ENCODE measurements at places on chromosomes 1 and 21. TPM values are rescaled to one million over a fixed set of nuclear protein-coding genes. Genes with fewer than 3 reads are reported as not detected.

DNA sequence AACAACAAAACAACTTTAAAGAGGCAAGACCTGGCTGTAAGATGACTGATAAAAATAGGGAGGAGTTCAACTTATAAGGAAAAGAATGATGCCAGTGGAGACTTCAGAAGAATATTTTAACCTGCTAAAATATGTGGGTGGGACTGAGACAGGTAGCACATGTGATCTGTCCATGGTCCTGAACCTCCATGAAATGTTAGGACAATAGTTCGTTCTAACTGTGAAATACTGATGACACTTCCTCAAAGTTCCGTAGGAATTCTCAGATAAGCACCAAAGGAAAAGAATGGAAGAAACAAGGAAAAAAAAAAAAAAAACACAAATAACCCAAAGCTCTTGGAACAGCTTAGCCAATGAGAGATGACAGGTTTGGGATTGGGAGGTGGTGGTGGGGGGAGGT is 44.7 kb downstream of the CDC42BPA start:
- DNase-seq, result no peak

DNA sequence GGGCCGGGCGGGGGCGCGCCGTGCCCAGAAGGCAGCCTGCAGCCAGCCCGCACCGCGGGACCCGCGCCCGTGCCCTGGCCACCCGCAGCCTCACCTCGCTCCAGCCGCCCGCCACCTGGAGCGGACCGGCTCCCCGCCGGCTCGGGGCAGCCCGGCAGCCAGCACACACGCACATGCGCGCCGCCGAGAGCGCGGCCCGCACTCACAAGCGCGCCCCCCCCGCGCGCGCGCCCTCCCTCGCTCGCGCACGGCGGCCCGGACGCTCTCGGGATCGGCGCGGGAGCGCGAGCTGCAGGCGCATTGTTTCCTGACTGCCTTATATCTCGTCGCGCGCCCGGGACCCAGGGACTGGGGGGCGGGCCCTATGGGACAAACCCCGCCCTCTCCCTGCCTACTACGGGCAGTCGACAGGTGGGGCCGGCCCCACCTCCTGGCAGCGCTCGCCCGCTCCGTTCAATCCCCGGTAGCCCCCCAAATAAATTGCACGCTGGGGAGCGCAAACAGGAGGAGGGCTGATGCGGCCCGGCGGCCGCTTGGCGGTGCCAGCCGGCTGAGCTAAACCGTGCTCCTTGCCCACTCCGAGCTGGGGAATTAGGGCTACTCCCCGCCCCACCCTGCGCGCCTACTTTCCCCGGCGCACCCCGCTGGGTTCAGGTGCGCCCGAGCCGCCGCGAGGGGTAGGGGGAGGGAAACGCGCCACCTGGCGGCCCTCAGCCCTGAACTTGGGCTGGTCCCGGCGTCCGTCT is at the start of gene MYCL:
MYCL (minus strand) TSS at position 204 of the 746 bp plus-strand sequence. CDS start 483 bp downstream, outside the sequence.
- no peak for DNase-seq

GRCh38 chr1:151502859-151503780 is 8.1 kb upstream of the CGN start:
- DNase-seq, result no peak

DNA sequence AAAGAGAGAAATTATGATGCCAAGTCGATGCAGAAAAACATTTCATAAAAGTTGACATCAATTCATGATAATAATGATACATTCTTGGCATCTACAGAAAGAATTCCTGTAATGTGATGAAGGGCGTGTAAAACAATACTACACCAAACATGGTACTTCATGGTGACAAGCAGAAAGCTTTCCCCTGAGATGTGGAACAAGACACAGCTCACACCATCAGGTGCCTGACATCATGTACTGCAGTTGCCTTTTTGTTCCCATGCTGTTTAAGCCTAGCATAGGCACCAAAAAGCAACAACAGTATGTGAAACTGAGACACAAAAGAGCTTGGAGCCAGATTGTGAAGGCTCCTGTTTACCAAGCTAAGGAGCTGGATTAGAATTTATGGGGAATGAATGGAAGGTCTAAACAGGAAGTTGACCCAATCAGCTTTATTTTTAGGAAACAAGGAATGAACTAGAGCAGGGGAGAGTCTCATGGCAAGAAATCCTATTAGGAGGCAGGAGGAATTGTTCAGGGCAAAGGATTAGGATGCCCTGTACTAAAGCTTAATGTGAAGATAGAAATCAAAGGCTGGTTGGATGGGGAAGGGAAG is 67.2 kb downstream of the SYDE2 start:
- no peak for DNase-seq

- no peak for DNase-seq
Measured at GRCh38 chr21:43604505-43605204, 54.6 kb downstream of the HSF2BP start.

Gene SPATA45
- total RNA-seq, result not detected

Gene PROK1
- total RNA-seq, result 5.1 TPM

Gene LAMC1
- total RNA-seq, result 154 TPM

Gene CD2
- total RNA-seq, result 0.26 TPM

Gene IGFN1
- not detected for total RNA-seq

Data from right atrium auricular region (tissue), 2 donors.